Sciatic nerve (tissue), 2 donors: ENCODE measurements at places on chromosomes 16 and 17.
A peak's percentile ranks its signal among the peaks of the same experiment; 100 is the strongest.

- no peak for DNase-seq
These were observed 48.4 kb downstream of the VAT1L start for GRCh38 chr16:77836801-77837200.

DNA sequence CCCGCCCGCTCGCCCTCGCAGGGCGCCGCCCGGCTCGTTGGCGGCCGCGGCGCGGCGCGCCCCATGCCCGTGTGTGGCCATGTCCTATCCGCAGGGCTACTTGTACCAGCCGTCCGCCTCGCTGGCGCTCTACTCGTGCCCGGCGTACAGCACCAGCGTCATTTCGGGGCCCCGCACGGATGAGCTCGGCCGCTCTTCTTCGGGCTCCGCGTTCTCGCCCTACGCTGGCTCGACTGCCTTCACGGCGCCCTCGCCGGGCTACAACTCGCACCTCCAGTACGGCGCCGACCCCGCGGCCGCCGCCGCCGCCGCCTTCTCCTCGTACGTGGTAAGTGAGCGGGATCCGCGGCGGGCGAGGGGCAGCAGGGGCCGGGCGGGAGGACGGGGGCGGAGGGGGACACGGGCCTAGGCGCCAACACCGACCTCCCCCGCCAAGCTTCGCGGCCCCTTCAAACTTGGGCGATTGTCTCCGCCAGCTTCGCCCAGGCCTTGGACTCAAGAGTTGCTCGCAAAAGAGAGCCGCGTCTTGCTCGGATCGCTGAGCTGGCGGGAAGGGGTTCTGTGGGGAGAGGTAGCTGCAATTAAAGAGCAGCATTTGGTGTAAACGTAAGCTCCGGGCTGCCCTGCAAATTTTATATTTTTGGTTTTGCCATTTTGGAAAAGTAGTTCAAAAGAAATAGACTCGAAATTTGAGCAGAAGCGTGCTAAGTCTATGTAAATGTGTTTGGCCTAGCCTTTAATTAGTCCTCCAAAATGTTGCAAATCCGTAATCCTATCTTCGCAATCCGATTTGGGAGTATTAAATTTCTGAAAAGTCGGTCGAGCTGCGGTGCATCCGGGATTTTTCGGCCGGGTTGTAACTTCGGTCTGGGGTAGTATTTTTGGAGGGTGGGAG is 702 bp downstream of the IRX5 start:
- no peak for DNase-seq

- no peak for DNase-seq
These were observed 9.2 kb upstream of the SERPINF1 start for GRCh38 chr17:1752425-1753262.

DNA sequence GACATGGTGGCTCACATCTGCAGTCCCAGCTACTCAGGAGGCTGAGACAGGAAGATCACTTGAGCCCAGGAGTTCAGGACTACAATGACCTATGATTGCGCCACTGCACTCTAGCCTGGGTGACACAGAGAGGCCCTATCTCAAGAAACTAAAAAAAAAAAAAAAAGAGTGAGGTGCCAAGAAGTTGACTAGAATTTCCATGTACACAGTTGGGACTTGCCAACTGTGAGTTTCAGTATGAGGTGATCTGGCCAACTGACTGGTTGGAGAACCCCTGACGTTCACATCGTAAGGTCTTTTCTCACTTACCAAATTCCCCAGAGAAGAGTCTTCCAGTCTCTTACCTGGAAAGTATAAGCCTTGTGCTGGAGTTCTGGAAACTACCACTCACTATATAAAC is 3.1 kb upstream of the MED11 start:
- DNase-seq, result no peak

DNA sequence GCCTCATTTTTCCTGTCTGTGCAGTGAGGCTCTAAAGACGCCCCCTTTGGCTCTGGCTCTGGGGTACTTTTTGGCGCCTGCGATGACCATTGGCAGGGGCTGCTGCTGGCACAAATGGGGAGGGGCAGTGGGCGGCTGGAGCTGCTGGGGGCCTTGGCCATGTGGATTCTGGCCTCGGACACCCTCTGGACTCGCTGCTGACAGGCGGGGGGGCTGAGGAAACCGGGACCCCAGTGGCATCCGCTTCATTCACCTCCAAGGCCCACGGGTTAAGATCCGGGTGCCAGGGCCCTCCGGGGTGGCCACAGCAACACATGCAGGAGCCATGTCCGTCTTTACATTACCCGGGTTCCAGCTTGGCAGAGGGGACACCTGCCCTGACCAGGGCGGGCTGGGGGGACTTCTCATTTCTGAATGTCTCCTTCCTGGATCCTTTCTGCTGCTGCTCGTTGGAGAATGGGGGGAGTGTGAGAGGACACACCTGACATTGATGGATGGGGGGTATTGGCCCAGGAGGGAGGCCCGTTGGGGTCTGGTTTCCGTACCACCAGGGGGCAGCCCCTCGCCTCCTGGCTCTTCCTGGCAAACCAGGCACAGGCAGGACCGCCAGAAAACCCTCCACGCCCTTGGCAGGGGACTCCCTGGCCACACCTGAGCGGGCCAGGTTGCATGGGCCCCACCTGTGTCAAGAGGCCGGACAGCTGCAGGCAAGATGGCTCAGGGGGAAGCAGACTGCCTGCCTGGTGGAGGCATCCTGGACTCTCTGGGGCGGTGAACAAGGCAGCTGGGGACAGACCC is 21.8 kb downstream of the GSE1 start:
- no peak for DNase-seq

DNA sequence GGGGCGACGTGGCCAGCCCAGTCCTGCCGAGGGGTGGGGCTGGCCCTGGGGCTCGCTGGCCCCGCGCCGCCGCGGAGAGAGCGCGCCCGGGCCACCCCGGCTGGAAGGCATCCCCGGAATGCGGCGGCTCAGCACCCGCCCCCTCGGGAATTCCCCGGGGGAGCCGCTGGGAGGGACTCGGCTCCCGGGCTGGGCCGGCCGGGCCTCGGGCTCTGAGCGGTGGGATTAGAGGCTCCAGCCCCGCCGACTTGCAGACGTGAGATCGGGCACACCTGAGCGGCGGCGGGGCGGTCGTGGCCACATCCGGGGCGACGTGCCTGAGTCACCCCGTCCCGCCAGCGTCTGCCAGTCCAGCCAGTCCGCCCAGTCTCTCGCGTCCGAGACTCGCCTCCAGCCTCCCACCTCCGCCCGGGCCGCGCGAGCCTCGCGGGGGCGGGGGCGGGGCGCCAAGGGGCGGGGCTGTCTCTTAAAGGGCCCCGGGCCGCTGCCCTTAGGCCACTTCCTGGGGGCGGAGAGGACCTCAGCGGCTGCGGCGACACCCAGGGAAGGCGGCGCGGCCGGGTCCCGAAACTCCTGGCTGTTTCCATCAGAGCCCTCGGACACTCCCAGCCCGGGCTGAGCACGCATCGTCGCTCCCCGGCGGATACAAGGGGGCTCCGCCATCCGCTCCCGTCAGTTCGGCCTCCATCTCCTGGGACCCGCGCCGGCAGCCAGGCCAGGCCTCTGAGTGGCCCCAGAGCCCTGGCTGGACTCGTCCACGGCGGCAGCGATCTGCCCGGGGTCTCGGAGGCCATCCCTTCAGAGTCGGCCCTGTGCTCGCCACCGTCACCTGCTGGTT is at the start of gene KCTD11:
Gene KCTD11, plus strand, starts transcription at position 498 of the 838 bp plus-strand sequence.
- DNase-seq, result peak; percentile 95

DNA sequence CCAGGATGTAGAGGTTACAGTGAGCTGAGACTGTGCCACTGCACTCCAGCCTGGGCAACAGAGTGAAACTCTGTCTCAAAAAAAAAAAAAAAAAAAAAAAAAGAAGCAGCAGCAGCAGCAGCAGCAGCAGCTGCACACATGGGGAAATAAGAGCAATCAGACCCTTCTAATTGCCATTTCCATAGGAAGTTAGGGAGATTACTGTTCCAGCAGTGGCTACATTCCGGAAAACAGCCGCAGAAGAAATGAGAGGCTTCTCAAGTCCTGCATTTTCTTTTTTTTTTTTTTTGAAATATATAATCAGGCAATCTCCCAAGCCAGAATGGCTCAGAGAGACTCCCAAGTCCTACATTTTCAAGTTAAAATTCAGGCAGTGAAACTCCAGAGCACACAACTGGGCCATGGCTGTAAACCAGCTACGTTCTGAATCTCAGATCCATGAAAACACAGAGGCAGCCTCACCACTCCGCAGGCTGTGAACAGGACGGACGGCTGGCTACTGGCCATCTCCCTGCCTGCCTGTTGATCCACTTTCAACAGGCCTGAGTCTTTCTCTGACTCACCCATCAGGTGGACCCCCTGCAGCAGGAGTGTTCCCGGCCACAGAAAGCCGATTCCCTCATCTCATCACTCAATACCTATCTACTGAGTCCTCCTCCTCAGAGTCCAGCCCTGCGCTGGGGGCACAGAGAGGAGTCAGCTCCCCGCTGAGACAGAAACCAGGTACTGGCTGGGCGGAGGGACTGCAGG is 15.0 kb downstream of the TRPV1 start:
- no peak for DNase-seq

- no peak for DNase-seq
These were observed 3.0 kb downstream of the SSTR5 start for GRCh38 chr16:1075546-1075945.

- no peak for DNase-seq
These were observed 17.4 kb downstream of the ITPRIPL2 start for GRCh38 chr16:19130852-19131824.

DNA sequence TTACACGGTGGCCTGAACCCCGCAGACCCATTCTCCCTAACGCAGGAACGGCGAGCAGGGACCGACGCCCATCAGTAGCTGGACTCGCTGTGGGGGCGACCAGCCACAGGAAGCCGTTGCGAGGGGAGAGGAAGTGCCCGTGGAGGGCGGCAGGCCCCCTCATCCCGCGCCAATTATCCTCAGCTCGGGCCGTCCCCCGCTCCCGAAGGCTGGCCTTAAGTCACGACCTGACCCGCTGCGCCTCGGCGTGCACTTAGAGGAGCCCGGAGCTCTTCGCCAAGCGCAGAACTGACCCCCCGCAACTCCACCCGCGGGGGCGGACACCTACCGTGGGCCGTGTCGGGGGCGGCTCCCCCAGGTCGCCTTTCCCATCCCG is 401 bp downstream of the ARL16 start:
- DNase-seq, result no peak

- DNase-seq, result no peak
These were observed 16.2 kb downstream of the MYLK3 start for GRCh38 chr16:46731691-46732555.

DNA sequence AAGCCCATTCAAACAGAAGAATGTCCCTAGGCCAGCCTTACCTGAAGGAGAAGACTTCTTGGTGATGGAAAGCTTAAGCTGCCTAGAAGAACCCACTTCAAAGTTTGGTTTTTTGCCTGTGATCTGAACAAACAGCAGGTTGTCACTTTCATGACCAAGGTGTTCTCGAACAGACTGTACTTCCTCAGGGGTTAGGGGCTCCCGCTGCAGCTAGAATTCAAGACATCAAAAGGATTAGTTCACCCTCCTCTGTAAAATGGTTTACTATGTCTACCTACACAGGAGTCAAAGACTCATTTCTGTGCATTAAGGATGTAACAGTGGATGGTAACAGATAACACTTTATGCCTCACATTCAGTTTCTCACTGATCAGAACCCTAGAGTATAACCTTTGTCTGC is 13.2 kb downstream of the CIAPIN1 start:
- no peak for DNase-seq

GRCh38 chr17:38579934-38580333 is 25.8 kb downstream of the SRCIN1 start:
- no peak for DNase-seq

- no peak for DNase-seq
These were observed 50.4 kb upstream of the ERN1 start for GRCh38 chr17:64180089-64181073.

GRCh38 chr17:57527221-57528057 is 217.7 kb downstream of the CCDC182 start:
- no peak for DNase-seq

DNA sequence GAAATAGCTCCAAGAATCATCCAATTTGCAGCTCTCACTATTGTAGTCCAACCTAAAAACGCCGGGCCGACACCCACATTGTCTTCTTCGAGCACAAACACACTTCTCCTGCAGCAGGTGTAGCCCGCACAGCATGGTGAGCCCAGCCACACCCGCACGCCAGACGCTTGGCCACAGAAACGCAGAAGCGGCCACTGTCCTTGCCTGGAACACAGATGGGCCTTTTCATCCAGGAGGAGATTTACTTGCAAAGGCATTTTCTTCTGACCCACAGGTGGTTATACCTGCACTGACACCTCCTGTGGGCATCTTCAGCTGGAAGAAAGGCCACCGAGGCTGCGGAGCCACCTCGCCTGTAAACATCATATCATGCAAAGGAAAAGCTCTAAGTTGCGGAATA is 98.4 kb downstream of the ADCY9 start:
- DNase-seq, result no peak

GRCh38 chr16:65375651-65376050 is 253.8 kb upstream of the CDH11 start:
- no peak for DNase-seq

- no peak for DNase-seq
These were observed 73.7 kb upstream of the MED9 start for GRCh38 chr17:17403065-17403464.

GRCh38 chr17:700504-701094 is 14.0 kb downstream of the VPS53 start:
- no peak for DNase-seq

DNA sequence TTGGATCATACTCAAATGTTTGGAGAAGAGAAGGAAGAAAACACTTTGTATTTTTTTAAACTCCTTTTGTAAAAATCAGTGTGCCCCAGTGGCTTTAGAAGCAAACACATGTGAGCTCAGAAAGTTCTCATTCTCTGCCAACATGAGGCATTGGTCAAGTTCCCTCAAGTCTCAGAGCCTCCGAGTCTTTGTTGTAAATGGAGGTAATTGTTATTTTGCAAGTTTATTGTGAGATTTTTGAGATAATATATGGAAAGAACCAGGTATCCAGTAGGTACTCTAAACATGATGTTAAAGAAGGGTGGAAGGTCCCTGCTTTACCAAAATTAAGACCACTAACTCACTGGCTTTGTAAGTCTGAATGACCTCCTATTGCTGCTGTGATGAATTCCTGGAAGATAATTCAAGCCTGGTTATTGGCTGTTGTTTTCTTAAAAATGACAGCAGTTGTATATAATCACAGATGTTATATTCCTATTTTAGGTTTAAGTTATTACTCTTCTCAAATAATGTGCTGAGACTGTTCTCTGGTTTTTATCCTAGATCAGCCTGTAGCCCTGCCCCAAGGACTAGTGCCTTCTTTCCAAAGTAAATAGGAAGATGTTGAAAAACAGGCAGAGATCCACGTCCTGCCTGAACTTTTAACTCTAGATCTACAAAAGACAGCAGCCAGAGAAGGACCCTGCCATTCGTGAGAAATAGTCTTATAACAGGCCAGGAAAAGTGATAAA is 2.4 kb downstream of the HLF start:
- DNase-seq, result no peak
